ENCODE measurements at places on chromosomes 7 and 10. TPM values are rescaled to one million over a fixed set of nuclear protein-coding genes. Genes with fewer than 3 reads are reported as not detected.

MASTL gene
- total RNA-seq: 14.4 TPM

ALOX5 gene
- 35.5 TPM for total RNA-seq

SAMD9 gene
- total RNA-seq: 20.3 TPM

BTBD16 gene
- not detected for total RNA-seq

KCNH2 gene
- 2.4 TPM for total RNA-seq

- DNase-seq: no peak
Measured at GRCh38 chr10:68684413-68684812, 36.6 kb upstream of the CCAR1 start.

DNA sequence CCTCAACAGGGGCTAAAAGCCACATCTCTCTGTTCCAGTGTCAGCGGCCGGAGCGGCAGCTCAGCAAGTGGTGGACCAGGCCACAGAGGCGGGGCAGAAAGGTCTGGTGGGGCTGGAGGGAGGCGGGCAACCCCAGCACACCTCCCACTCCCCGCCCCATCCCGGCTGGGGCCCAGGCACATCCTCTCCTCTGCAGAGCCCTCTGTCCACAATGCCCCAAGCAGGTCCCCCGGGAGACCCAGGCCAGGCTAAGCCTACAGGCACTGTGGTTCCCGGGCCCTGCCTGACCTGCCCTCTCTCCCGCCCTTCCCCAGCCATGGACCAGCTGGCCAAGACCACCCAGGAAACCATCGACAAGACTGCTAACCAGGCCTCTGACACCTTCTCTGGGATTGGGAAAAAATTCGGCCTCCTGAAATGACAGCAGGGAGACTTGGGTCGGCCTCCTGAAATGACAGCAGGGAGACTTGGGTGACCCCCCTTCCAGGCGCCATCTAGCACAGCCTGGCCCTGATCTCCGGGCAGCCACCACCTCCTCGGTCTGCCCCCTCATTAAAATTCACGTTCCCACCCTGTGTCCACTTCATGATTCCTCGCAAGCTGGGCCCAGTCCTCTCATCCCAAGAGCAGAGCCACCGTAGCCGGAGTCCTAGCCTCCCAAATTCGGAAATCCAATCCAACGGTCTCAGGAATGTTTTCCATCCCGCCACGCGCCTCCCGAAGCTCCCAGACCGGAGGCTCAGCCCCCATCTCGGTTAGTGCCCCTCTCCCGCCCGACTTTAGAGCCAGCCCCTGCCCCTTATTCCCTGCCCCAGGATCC lies 2.1 kb downstream of the ADIRF start:
- peak; percentile 27 for DNase-seq

- DNase-seq: no peak
Measured at GRCh38 chr7:110442381-110442837, 648.5 kb upstream of the LRRN3 start.

- DNase-seq: no peak
Measured at GRCh38 chr10:110499796-110500514, 2.2 kb downstream of the DUSP5 start.

DNA sequence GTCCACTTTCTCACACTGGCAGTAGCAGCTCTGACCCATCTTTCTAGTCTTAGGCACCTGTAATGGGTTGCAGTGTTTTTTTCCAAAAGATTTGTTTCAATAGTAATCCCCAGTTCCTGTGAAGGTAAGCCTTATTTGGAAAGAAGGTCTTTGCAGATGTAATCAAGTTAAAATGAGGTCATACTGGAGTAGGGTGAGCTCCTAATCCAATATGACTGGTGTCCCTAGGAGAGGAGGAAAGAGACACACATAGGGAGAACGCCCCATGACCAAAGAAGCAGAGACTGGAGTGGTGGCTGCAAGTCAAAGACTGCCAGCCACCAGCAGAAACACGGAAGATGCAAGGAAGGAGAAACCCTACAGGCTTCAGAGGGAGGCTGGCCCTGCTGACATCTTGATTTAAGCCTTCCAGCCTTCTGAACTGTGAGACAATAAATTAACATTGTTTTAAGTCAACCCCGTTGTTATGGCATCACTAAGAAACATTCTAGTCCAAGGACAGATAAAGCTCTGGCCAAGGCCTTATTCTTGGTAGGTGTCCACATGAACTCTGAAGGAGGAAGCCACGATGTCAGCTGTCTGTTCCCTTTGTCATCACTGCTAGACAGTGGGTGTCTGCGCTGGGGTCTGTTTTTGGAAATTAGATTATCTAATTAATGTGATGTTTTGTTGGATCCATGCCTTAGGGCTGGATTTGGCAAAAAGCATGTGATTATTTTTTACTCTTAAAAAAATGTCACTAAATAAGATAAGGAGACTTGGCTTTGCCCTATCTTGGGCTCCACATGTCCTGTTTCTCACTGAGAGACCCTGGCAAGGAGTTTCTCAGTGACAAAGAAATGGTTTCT lies 214.9 kb downstream of the KCNMA1 start:
- DNase-seq: no peak

DNA sequence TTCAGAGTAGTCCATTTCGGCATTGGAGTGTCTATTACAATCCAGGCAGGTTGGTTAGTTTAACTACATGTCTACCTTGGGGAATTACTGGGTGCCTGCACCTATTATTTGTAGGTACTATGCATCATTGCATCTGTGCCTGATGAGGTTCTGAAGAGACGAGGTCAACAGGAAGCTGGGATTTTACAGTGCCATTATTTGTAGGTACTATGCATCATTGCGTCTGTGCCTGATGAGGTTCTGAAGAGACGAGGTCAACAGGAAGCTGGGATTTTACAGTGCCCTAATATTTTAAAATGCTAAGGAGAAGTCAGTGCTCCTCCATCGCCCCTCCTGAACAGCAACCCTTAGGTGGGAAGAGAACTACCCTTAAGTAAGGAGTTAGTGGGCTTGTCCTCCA lies 41.7 kb downstream of the NPY start:
- no peak for DNase-seq

- no peak for DNase-seq
Measured at GRCh38 chr10:43955978-43956377, 307.3 kb upstream of the ZNF32 start.

DNA sequence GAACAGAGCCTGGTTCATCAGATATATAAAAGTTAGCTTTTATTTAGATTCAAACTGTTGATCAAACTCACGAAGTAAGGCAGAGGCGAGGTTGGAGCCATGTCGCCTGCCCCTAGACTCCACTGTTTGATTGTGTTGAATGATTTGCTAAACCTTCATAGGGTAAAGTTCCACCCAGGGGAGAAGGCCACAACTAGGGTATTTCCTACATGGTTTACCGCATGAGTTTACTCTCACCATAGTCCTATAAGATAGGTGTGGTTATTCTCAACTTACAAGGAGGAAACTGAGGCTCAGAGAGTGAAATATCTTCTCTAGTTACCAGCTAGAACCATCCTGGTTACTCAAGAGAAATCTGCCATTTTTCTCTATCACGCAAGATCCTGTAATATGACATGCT lies 31.8 kb downstream of the ARHGAP22 start:
- no peak for DNase-seq

DNA sequence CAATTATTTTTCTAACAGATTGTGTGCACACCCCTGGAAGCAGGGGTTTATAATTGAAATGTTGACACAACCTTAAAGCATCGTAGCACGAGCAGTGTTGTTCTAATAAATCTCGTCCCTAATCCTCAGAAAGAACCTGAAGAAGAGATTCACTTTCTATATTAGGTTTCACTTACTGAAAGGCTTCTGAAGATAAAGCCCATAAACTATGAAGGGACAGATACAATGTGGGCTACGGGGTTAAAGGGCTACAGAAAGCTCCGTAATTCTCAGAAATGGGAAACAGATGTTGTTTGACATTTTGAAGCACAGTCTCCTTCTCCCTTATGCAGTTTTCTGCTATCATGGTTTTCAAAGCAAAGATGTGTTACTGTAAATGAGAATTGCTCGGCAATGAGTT lies 479.6 kb downstream of the GATA3 start:
- DNase-seq: no peak

GRCh38 chr10:49153971-49154370 lies 20.1 kb upstream of the FAM170B start:
- no peak for DNase-seq

- DNase-seq: no peak
Measured at GRCh38 chr7:148545172-148545571, 45.4 kb upstream of the C7orf33 start.

GRCh38 chr7:112422842-112423496 lies 27.3 kb upstream of the IFRD1 start:
- peak; percentile 25 for DNase-seq

- DNase-seq: no peak
Measured at GRCh38 chr10:95288303-95288702, 2.5 kb downstream of the PDLIM1 start.

DNA sequence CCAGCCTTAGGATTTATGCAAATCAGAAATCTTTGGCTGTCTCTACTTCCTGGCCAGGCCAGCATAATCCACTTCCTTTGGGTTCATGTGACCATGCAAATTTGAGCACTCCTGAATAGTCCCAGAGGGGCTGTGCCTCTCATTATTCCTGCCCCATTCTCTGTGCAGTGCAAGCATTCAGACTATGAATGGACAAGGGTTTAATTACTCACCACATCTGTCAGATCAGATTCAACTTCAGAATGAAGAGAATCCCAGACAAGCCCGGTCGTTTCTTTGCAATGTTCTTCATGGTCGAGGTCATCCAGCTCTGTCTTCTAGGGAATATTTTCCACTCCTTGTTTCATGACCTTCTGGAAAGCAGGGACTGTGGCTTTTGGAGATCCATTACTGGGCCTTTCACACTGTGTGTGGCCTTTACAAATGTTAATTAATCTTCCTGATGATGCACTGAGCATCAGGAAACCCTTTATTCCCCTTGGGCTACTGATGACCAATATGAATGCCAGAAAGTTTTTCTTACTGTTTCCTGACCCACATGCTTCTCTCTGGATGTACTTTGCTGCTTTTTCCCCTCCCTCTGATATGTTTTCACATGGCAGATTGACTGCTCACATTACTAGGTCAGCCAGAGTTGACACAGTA lies 217.6 kb upstream of the TCF7L2 start:
- DNase-seq: no peak

DNA sequence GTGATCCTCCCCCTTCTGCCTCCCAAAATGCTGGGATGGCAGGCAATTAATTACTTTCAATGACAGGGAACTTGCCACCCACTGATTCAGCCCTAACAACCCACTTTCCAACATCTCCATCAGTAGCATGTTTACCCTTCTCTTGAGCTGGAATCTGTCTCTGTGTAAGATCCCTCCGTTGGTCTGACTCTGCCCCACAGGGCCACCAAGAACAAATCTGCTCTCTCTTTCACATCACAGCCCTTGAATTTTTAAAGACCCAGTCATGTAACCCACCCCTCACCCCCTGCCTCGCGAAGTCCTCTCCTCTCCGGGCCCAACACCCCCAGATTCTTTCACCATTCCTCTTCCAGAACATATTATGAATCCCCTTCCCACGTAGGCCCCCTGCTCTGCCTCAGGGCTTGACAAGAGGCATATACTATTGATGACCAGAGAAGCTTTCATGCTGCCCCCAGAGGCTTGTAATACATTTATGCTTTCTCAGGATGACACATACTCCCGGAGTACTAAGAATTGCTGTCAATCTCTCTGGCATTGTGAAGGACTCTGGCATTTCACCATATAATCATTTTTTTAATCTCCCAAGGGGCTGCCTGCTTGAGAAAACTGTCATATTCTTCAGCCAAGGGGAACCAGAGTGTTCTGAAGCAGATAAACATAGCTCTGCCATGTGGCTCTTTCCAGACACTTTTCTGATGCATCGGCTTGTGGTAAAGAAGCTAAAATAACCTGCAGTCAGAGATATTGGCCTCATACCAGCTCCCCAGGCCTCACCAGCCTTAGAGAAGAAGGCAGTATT lies 179.2 kb upstream of the AUTS2 start:
- no peak for DNase-seq

GRCh38 chr7:48299580-48300169 lies 128.4 kb downstream of the ABCA13 start:
- DNase-seq: peak; percentile 53

Data from Peyer's patch (tissue), 4 donors.